ENCODE measurements at places on chromosomes 1 and 21.
A peak's percentile ranks its signal among the peaks of the same experiment; 100 is the strongest.

GRCh38 chr1:37267111-37267835, 207.1 kb upstream of the ZC3H12A start:
- DNase-seq = no peak

- peak; percentile 76 for DNase-seq
These were observed 30.6 kb upstream of the DDAH1 start for GRCh38 chr1:85495556-85495955.

- DNase-seq = peak; percentile 83
These were observed 63.1 kb downstream of the ACOT7 start for GRCh38 chr1:6330410-6330911.

- DNase-seq = no peak
These were observed 938.9 kb upstream of the ADGRL4 start for GRCh38 chr1:79945391-79945790.

DNA sequence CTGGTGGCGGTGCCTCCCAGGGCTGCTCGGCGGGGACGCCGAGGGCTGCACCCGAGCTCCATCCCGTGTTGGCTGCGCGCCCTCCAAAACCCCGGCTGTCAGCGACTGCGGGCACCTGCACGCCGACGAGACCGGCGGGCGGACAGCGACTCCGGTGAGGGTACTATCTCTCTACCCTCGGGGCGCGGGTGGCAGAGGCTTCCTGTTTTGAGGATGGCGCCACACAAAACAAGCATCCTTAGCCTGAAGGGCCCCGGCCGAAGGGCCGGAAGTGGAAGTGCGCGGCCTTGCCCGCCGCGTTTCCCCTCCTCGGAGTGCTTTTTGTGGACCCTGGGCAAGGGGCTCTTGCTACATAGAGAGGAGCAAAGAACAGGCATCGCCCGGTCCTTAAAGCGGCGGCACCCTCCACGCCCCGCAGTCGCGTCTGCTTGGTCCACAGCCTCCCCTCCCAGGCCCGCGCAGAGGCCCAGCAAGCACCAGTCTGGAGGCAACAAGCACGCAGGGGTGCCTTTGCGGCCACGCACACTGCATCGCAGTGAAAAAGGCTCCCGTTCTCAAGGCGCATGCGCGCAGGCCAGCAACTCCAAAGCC, 561 bp upstream of the COQ8A start:
- peak; percentile 32 for DNase-seq

GRCh38 chr21:33642896-33643657, 776 bp downstream of the ITSN1 start:
- DNase-seq = peak; percentile 20

DNA sequence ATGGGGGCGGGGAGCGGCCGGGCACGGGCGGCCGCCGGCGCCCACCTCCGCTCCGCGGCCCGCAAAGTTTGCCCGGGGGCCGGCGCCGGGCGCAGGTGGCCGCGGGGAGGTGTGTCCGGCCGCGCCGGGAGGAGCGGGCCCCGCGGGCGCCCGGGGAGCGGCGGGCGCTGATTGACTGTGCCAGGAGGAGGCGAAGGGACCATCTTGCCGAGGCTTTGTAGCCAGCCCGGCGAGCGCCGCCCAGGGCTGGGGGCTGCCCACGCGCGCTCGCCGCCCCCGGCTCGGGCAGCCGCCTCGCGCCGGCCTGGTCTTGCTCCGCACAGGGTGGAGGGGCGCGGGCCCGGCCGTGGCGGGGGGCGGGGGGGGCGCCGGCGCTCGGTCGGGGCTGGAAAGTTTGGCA, 432 bp downstream of the EPHB2 start:
- no peak for DNase-seq

DNA sequence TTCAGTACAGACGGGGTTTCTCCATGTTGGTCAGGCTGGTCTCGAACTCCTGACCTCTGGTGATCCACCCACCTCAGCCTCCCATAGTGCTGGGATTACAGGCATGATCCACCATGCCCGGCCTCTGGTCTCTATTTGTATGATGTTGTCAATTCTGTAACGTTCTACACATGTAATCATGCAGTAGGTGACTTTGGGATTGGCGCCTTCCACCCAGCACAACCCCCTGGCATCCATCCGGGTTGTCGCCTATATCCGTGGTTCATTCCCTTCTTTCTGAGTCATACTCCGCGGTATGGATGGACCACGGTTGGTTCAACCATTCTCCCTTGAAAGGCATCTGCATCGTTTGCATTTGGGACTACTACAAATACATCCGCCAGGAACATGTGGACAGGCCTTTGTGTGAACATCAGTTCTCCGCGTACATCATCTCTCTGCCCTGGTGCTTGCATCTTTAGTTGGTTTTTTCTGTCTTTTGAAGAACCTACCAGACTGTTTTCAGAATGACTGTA, 72.1 kb downstream of the PDE9A start:
- peak; percentile 3 for DNase-seq

DNA sequence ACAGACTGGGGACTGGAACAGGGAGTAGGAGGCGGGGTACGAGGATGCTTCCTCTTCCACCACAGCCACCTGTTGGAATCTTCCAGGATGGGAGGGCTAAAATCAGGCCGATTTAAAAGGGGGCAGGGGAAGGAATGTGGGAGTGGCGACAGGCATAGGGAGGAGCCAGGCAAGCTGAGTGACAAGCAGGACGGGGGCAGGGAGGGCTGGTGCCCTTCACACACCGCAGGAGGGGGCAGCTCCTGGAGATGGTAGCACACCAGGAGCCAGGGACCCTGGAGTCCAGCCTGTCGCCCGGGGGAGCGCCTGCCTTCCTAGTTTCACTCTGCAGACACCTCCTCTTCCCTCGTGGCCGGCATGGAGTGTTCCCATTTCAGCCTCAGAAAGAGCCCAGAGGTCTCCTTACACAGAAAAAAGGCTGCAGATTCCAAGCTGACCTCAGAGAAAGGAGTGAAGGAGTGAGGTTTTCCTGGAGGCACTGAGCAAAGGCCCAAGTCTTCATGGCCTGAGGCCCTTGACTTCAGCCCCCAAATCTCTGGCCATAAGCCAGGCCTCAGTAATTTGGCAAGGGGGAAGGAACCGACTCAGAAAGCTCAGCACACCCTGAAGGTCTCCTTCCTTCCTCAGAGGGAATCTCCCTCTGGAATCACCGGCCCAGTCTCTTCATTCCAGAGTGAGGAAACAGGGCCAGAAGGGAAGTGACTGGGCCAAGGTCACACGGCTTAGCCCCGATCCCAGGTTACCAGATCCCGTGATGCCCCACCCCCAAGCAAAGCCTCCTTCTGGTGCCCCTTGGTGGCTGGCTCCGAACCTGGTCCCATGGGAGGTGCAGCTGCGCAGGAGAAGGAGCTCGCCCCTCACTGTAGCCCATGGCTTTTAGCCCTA, 8.1 kb downstream of the BLACAT1 start:
- DNase-seq = peak; percentile 10

- DNase-seq = no peak
These were observed 299.6 kb downstream of the NPHP4 start for GRCh38 chr1:5692664-5693063.

DNA sequence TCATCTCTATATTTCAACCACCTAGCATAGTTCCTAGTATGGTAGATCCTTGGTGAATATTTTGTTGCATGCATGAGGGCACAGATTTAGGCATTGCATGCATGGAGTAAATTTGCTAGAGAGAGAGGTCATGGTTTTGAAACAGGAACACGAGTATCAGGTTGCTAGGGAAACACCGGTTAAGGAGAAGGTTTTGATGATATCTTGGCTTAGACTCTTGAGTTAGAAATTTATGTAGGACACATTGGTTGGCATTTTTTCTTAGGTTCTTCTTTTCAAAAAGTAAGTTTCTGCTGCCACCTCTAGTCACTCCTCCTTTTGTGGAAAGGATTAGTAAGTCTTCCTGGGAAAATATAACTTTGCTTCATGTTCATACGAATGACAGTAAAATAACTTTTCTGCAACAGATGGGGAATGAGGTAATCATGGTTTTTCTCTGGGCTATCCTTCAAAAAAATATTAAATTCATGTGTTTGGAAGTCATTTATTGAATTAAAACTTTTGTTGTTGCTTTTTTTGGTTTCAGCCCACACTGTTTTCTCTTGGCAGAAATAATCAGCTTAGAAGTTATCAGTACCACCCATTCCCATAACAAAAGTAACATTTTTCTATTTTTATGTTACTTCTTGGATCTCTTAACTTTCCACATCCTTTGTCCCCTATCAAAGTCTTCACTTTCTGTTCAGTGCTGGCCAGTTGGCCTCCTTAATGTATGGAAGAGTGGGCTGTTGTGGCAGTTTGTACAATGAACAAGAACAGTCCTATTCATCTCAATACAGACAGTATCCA, 97.3 kb downstream of the PLA2G4A start:
- no peak for DNase-seq

- no peak for DNase-seq
These were observed 92.5 kb downstream of the RIPK4 start for GRCh38 chr21:41674402-41674801.

- DNase-seq = no peak
These were observed 174 bp downstream of the SH3BP5L start for GRCh38 chr1:248825573-248825908.

- DNase-seq = peak; percentile 49
These were observed 167.7 kb downstream of the TOMM20 start for GRCh38 chr1:234960722-234961455.

DNA sequence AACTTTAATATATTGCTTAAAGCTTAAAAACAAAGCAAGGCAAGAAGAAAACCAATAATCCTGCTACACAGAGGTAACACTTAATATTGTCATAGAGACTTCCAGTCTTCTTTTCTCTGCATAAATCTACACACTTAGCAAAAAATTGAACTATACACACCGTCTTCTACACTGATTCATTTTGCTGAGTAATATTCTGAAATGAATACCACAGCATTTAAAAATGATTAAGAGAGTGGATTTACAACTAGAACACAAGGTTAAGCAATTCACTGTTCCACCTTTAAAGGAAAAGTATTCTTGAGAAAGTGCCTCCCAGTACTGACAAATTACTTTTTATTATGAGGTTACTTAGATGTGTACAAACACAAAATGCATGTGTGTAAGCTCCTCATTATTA, 22.2 kb upstream of the ITPKB start:
- DNase-seq = no peak

DNA sequence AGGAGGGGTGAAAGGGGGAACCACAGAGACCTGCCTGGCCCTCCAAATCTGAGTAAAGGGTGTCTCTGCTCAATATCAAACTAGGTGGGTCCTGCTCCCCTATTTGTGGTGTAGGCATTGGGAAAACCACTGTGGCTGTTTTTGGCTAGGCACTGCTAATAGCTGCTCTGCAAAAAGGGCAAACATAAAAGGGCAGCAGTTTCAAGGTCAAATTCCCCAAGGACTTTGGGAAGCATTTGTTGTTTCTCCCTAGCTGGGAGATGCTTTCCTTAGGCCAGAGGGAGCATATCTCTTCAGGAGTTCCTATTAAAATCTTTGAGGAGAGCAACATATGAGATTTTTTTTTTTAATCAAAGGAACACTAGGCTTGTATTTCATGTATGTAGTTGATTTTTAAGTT, 2.4 kb downstream of the C1orf162 start:
- no peak for DNase-seq

- DNase-seq = no peak
These were observed 3.5 kb upstream of the MRPL55 start for GRCh38 chr1:228112617-228113016.

DNA sequence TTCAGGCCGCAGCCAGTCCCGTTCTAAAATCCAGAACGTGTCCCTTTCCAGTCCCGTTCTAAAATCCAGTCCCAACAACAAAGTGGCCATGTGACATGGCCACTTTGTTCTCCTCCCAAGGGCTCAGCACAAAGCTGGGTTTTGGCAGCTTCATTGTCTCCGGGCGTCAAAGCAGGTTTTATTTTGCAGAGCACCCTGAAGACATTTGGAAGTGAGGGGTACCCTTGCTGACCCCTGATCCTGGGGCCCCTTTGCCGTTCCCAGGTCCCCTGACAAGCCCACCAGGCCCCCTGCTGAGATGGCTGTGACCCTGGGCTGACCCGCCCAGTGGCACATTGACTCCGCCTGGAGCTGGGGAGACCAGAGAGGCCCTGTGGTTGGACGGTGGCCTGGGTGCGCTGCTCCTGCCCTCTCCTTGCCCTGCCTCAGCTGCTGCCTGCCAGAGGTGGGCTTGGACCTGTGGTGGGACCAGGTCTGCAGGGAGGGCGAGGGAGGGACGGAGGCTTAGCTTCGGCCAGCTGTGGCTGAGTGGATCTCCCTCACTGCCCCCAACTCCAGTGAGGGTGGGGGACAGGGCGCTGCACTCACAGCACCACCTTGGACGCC, 4.3 kb downstream of the PFKL start:
- no peak for DNase-seq

- peak; percentile 97 for DNase-seq
These were observed 496.4 kb downstream of the SETD4 start for GRCh38 chr21:35563885-35564451.

GRCh38 chr1:87117761-87118368, 203.4 kb downstream of the HS2ST1 start:
- peak; percentile 36 for DNase-seq

- DNase-seq = no peak
These were observed 128.2 kb downstream of the EIF4G3 start for GRCh38 chr1:21048462-21048861.

DNA sequence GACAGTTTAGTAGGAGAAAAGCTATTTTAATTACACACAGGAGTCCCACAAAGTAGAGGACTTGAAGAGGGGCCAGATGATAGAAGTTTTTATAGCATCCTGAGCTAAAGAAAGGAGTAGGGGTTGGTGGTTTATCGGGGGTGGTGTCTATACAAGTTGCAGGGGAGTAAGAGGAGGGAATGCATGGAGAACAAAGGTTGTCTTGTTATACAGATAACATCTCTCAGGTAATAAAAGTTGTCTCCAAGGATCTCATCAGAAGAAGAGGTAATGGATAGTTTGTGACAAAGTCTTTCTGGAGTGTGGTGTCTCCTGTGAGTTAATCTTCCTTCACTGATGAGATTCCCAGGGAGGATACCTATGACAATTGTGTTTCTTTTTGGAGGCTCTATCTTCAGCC, 23.4 kb upstream of the NUF2 start:
- no peak for DNase-seq

GRCh38 chr21:41536827-41537103, 28.8 kb upstream of the TMPRSS2 start:
- no peak for DNase-seq

GRCh38 chr1:183029591-183030000, 6.4 kb downstream of the LAMC1 start:
- peak; percentile 86 for DNase-seq

- peak; percentile 66 for DNase-seq
These were observed 13.3 kb downstream of the TRIM11 start for GRCh38 chr1:228393268-228393701.

DNA sequence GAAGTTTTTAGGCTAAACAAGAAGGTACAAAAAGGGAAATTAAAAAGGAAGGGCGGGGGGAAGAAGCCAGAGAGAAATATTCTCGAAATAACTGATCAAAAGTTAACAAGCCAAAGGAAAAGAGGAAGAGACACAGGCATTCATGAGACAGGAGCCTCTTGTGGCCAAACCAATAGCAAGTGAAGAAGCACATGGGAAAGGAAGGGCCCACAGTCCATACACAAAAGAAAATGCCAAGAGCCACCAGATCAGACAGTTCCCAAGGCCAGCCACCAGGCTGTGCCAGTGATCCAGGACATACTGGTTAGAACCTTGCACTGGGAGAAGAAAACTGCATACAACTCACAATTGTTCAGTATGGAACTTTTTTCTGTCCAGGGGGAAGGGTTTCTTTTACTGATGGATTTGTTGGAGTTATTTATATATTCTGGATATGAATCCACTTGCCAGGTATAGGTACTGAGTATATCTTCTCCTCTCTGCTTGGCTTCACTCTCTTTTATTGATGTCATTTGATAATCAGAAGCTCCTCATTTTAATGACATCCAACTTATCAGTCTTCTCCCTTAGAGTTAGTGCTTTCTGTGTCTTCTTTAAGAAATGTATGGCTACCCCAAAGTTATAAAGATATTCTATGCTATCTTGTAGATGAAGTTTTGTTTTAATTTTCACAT, 76.8 kb downstream of the CD46 start:
- DNase-seq = peak; percentile 55

Measured in astrocyte (in vitro differentiated cells and primary cell).